ENCODE measurements at places on chromosomes 6 and 20.

- H3K36me3 ChIP-seq = no peaks in the 10 kb centered on the region
- no peak for DNase-seq
- peak overlapping the region; percentile 61 for H3K4me3 ChIP-seq
- peaks cover 84% of the 10 kb centered on the region for H3K27me3 ChIP-seq
- no peak overlapping the region for H3K27ac ChIP-seq
- H3K4me1 ChIP-seq = peaks cover 17% of the 10 kb centered on the region
Measured at GRCh38 chr6:3318821-3319540, 60.2 kb downstream of the PSMG4 start.

GRCh38 chr6:77034161-77034560 is 429.1 kb downstream of the HTR1B start:
- H3K4me3 ChIP-seq = no peak overlapping the region
- H3K27ac ChIP-seq = no peak overlapping the region
- H3K4me1 ChIP-seq = no peaks in the 10 kb centered on the region
- H3K27me3 ChIP-seq = no peaks in the 10 kb centered on the region

GRCh38 chr6:101478891-101479290 is 85.4 kb downstream of the GRIK2 start:
- no peak for DNase-seq
- no peak overlapping the region for H3K27ac ChIP-seq
- H3K36me3 ChIP-seq = no peaks in the 10 kb centered on the region
- no peak overlapping the region for H3K4me3 ChIP-seq
- H3K4me1 ChIP-seq = no peaks in the 10 kb centered on the region

- no peak overlapping the region for H3K4me3 ChIP-seq
- H3K27me3 ChIP-seq = peaks cover 25% of the 10 kb centered on the region
- H3K4me1 ChIP-seq = no peaks in the 10 kb centered on the region
- H3K27ac ChIP-seq = no peak overlapping the region
- H3K36me3 ChIP-seq = no peaks in the 10 kb centered on the region
Measured at GRCh38 chr6:8215631-8216030, 113.3 kb upstream of the EEF1E1 start.

- no peak for DNase-seq
- H3K4me1 ChIP-seq = peaks cover 20% of the 10 kb centered on the region
- H3K27ac ChIP-seq = peak overlapping the region; percentile 62
- peaks cover 53% of the 10 kb centered on the region for H3K36me3 ChIP-seq
- no peak overlapping the region for H3K4me3 ChIP-seq
- no peaks in the 10 kb centered on the region for H3K27me3 ChIP-seq
Measured at GRCh38 chr20:1371830-1372539, 20.9 kb downstream of the FKBP1A start.

- no peak overlapping the region for H3K27ac ChIP-seq
- peaks cover 41% of the 10 kb centered on the region for H3K27me3 ChIP-seq
- H3K36me3 ChIP-seq = peaks cover 4% of the 10 kb centered on the region
- no peak overlapping the region for H3K4me3 ChIP-seq
Measured at GRCh38 chr20:31872406-31872805, 2.0 kb downstream of the TTLL9 start.

GRCh38 chr6:20166210-20166609 is 46.1 kb downstream of the MBOAT1 start:
- H3K36me3 ChIP-seq = no peaks in the 10 kb centered on the region
- H3K27ac ChIP-seq = no peak overlapping the region
- no peaks in the 10 kb centered on the region for H3K27me3 ChIP-seq

DNA sequence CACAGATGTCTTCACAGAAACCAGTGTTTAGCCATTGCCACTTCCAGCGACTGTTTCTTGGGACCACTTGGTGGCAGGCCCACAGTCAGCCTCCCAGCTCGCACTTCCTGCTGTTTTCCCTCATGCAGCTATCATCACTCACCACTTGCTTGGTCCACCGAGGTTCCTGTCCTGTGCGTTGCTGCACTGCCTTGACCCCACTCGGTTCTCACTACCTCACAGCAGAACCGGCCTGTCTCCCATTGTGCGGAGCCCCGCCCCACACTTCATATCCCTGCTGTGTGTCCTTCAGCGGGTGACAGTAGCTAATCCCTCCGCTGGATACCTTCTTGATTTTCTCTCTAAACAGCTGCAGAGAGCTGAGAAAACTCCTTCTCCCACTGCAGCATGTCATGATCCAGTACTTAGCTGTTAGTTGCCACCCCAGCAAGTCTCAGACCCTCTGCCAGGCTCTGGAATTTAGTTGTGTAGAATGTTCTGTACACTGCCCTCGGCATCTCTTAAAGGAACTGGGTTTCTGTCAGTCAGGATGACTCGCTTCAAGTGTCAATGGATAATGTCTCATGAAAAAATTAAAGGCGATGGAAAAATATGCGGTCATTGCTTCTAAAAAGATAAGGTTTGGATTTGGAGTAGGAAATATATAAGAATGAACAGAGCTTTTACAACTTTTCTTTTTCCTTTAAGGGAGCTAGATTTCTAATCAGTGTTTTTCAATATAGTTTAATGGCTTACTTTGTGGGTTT is 208.0 kb downstream of the FARS2 start:
- no peaks in the 10 kb centered on the region for H3K4me1 ChIP-seq
- H3K27ac ChIP-seq = peak overlapping the region; percentile 61
- no peaks in the 10 kb centered on the region for H3K27me3 ChIP-seq

GRCh38 chr6:28710466-28711191 is 184.9 kb downstream of the GPX5 start:
- H3K4me1 ChIP-seq = peaks cover 8% of the 10 kb centered on the region
- H3K36me3 ChIP-seq = peaks cover 3% of the 10 kb centered on the region
- no peak for DNase-seq
- no peak overlapping the region for H3K27ac ChIP-seq

DNA sequence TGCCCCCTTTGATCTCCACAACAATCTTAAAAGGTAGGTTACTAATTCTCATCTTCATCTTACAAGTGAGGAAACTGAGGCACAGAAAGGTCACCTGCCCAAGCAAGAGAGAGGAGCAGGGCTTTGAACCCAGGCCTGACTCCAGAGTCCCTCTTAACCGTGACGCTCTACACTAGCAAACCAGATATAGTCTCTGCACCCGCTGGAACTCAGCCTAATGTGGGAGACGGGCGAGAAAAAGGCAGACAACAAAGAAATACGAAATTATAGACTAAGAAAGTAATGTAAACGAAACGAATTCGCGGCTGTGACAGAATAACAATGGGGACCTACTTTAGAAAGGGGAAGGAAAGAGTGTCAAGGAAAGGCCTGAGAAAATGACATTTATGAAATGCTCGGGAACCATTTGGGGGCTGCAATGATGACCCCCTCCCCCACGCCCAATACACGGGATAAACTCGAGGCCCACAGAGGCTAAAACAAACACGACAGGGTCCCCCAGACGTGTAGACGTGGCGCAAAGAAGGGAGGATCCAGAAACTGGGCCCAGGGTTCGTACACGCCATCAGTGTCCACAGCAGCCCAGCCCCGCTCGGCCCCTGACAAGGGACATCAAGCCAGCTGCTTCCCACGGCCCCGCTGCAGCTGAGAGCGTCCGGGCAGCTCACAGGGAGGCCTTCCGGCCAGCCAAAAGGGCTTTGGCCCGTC is 637 bp downstream of the TRPC4AP start:
- H3K4me3 ChIP-seq = peak overlapping the region; percentile 90
- H3K36me3 ChIP-seq = peaks cover 30% of the 10 kb centered on the region
- DNase-seq = no peak

- peaks cover 2% of the 10 kb centered on the region for H3K4me1 ChIP-seq
- H3K27ac ChIP-seq = no peak overlapping the region
- no peaks in the 10 kb centered on the region for H3K36me3 ChIP-seq
- H3K27me3 ChIP-seq = peaks cover 11% of the 10 kb centered on the region
- no peak overlapping the region for H3K4me3 ChIP-seq
- no peak for DNase-seq
Measured at GRCh38 chr6:170032706-170033309, 258.1 kb downstream of the DLL1 start.

DNA sequence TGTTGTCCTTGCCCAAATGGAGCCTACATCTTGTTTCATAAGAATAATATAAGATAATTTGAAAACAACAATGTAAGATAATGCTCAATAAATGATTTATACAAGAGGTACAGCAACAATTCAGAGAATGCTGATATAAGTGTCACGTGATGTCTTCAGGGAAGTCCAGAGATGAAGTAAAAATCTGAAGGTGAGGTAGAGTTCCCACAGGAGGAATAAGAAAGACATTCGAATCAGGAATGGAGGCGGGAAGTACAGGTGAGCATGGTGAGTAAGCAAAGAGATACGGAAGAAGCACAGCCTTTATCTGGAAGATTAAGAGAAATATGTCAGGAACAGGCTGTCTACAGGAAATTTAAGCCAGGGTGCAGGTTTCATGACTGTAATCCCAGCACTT is 165.9 kb upstream of the MARCKS start:
- H3K36me3 ChIP-seq = no peaks in the 10 kb centered on the region
- H3K4me1 ChIP-seq = no peaks in the 10 kb centered on the region

GRCh38 chr20:63500902-63501817 is 2.3 kb upstream of the EEF1A2 start:
- H3K4me1 ChIP-seq = peaks cover 4% of the 10 kb centered on the region
- H3K27ac ChIP-seq = no peak overlapping the region
- no peak overlapping the region for H3K4me3 ChIP-seq
- H3K27me3 ChIP-seq = peaks cover 27% of the 10 kb centered on the region
- DNase-seq = no peak
- no peaks in the 10 kb centered on the region for H3K36me3 ChIP-seq

DNA sequence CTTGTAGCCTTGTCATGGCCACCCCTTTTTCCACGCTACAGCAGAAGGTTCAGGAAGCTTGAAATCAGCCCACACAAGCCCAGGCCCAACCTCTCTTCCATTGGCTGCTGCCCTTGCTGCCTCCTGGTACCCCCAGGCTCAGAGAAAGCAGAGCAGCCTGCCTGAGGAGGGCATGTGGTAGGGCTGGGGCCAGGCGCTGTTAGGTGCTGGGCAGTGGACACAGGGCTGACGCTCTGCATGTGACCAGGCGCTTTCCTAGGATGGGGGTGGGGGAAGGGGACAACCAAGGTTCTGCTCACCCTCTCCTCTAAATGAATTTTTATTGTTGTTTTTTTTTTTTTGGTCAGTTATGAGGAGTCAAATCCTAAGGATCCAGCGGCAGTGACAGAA is 36.3 kb upstream of the ID1 start:
- no peaks in the 10 kb centered on the region for H3K27me3 ChIP-seq
- no peak for DNase-seq
- H3K4me3 ChIP-seq = no peak overlapping the region
- H3K4me1 ChIP-seq = peaks cover 26% of the 10 kb centered on the region

- H3K27ac ChIP-seq = no peak overlapping the region
- no peaks in the 10 kb centered on the region for H3K4me1 ChIP-seq
- H3K36me3 ChIP-seq = peaks cover 3% of the 10 kb centered on the region
- no peak for DNase-seq
- H3K4me3 ChIP-seq = no peak overlapping the region
Measured at GRCh38 chr20:37468886-37469285, 52.2 kb upstream of the NNAT start.

- no peak overlapping the region for H3K4me3 ChIP-seq
- no peaks in the 10 kb centered on the region for H3K27me3 ChIP-seq
- H3K36me3 ChIP-seq = peaks cover 7% of the 10 kb centered on the region
- H3K4me1 ChIP-seq = peaks cover 50% of the 10 kb centered on the region
Measured at GRCh38 chr20:18749528-18749927, 64.1 kb upstream of the SCP2D1 start.

- peak; percentile 5 for DNase-seq
- no peak overlapping the region for H3K4me3 ChIP-seq
- no peaks in the 10 kb centered on the region for H3K36me3 ChIP-seq
- H3K27ac ChIP-seq = no peak overlapping the region
Measured at GRCh38 chr20:61886721-61887595, 178.7 kb downstream of the TAF4 start.

- no peak overlapping the region for H3K27ac ChIP-seq
- H3K4me3 ChIP-seq = no peak overlapping the region
- H3K36me3 ChIP-seq = peaks cover 45% of the 10 kb centered on the region
- no peaks in the 10 kb centered on the region for H3K27me3 ChIP-seq
- H3K4me1 ChIP-seq = no peaks in the 10 kb centered on the region
Measured at GRCh38 chr20:13718171-13718570, 66.5 kb downstream of the ESF1 start.

- no peak overlapping the region for H3K27ac ChIP-seq
- no peak overlapping the region for H3K4me3 ChIP-seq
- no peaks in the 10 kb centered on the region for H3K4me1 ChIP-seq
- DNase-seq = peak; percentile 26
- H3K27me3 ChIP-seq = peaks cover 8% of the 10 kb centered on the region
- H3K36me3 ChIP-seq = no peaks in the 10 kb centered on the region
Measured at GRCh38 chr6:122839472-122839871, 50.4 kb downstream of the SMPDL3A start.

DNA sequence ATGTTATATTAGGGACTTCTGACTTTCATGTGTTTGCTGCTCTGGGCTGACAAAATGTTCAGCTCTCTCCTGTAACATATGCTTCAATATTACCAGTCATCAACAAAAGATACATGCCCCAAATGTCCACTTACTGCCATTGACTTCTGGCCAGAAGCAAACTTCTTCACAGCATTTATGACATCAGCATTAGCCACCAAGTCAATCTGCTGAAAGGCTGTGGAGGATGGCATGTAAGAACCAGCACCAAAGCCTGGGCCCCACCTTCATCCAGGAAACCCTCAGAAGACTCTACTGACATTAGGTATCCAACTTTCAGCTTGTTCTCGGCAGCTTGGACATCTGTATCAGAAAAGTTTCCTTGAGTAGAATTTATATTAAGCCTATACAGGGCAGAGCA is 595.5 kb downstream of the COL12A1 start:
- H3K27me3 ChIP-seq = no peaks in the 10 kb centered on the region
- H3K4me1 ChIP-seq = no peaks in the 10 kb centered on the region
- no peak overlapping the region for H3K27ac ChIP-seq

- no peak overlapping the region for H3K27ac ChIP-seq
- H3K4me1 ChIP-seq = peaks cover 6% of the 10 kb centered on the region
- H3K27me3 ChIP-seq = no peaks in the 10 kb centered on the region
Measured at GRCh38 chr20:35042268-35042667, 50.3 kb downstream of the TRPC4AP start.
